ENCODE measurements at places on chromosomes 11 and 22.

- DNase-seq, result peak; percentile 14
These were observed 18.4 kb upstream of the IL2RB start for GRCh38 chr22:37167981-37168647.

DNA sequence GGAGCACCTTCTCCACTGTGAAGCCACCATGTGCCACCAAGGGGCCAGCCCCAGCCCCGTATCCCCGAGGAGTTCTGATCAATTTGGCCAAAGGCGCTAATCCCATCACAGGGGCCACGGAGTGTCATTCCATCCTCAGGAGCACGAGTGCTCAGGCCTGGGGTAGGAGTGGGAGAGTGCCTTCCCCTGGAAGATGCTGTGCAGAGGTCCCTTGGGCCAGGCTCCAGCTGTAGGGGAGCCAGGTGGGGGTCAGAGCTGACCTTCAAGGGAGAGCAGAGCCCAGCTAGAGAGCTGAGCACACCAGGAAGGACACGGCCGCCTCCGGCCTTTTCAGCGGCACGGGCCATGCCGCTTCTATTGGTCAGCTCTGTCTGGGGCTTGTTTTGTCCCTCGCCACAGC, 1459.9 kb downstream of the BRD1 start:
- no peak for DNase-seq

DNA sequence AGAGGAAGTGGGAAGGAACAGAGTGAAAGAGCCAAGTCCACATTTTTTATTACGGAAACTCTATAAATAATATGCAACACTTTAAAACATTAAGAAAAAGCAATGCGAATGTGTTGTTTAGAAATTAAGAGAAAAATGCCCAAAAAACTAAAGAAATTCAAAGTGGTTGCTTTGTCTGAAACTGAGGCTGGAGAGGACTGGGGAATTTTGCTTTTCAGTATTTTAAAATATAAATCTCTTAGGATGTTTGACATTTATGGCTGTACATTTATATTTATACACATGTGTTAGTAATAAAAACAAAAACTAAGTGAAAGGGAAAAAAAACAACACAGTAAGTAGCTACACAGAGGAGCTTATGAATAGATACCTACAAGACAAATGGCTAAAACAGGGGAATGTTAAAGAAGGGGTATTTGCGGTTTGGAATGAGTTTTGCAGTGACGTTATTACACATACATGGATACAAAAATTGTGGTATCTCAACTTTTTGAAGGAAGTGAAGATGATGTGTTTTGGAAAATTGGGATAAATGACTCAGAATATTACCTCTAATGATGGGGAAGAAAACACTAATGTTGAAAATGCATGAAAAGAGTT, 97.0 kb upstream of the DRD2 start:
- DNase-seq, result no peak

- peak; percentile 64 for DNase-seq
These were observed 219.9 kb downstream of the MN1 start for GRCh38 chr22:27581688-27582087.

DNA sequence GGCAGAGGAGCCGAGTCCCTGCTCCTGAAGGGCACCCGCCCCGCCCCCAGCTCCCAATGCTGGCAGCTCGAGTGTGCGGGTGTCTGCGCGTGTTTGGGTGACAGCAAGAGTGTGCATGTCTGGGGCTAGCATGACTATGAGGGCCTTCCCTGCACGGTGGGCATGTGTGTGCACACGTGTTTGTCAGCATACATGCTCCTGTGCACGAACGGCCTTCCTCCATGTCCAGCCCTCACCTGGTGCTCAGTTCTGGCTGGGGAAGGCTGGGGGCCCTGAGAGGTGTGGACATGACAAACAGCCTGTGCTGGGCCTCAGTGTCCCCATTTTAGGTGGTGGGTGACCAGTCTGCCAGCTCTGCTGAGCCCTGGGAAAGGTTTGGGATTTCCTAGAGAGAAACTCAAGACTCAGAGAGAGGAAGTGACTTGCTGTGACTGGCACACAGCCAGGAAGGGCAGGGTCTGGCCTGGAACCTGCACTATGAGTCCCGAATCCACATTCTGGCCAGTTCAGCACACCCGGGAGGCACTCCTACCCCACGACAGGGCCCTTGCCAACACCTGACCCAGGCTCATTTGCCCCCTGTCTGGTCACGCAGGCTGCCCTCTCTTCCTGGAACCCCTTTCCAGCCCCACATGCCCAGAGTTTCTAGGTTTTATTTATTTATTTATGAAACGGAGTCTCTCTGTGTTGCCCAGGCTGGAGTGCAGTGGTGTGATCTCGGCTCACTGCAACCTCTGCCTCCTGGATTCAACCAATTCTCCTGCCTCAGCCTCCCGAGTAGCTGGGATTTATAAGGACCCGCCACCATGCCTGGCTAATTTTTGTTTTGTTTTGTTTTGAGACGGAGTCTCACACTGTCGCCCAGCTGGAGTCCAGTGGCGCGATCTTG, 3.3 kb upstream of the SHISA8 start:
- DNase-seq, result peak; percentile 72
